Suppressor macrophage treated with lipopolysaccharide for 1 hour (primary cell): ENCODE measurements at places on chromosomes 11 and 22.
A peak's percentile ranks its signal among the peaks of the same experiment; 100 is the strongest.

GRCh38 chr11:20154381-20154780 is 5.9 kb downstream of the DBX1 start:
- DNase-seq: no peak

DNA sequence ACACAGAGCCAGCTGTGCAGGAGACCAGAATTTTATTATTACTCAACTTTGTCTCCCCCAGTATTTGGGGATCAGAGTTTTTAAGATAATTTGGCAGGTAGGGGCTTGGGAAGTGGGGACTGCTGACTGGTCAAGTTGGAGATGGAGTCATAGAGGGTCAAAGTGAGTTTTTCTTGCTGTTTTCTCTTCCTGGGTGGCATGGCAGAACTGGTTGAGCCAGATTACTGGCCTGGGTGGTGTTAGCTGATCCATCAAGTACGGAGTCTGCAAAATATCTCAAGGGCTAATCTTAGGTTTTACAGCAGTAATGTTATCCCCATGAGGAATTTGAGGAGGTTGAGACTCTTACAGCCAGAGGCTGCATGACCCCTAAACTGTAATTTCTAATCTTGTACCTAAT is 153.5 kb downstream of the OR4C45 start:
- no peak for DNase-seq

DNA sequence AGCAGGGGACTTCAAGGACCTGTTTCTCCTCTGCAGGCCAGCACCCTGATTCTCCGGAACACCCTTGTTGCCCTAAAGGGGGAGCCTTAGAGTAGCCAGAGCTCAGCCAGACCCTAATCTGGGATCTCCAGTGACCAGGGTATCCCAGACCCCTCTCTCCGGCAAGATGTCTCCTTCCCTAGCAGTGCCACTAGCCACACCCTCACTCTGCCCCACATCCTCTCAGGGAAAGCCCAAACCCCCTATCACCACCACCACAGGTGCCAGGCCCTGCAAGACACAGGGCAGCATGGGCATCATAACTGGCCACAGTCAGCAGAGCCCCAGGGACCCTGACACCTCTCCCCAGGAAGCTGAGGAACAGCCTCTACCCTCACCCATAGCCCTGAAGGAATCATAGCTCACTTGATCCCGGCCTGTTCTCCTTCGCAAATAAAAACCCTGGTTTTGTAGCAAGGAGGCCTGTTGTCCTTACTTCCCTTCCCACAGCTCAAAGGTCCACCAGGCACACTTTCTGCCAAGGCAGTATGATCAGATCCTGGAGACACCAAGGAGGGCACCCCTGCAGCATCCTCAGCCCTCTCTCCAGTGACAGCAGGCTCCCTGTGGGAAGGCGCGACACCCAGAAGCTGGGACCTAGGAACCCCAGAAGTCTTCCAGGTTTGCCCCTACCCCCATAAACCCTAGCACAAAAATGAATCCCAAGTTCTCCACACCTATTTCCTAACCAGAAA is 4.6 kb downstream of the CFL1 start:
- DNase-seq: no peak

DNA sequence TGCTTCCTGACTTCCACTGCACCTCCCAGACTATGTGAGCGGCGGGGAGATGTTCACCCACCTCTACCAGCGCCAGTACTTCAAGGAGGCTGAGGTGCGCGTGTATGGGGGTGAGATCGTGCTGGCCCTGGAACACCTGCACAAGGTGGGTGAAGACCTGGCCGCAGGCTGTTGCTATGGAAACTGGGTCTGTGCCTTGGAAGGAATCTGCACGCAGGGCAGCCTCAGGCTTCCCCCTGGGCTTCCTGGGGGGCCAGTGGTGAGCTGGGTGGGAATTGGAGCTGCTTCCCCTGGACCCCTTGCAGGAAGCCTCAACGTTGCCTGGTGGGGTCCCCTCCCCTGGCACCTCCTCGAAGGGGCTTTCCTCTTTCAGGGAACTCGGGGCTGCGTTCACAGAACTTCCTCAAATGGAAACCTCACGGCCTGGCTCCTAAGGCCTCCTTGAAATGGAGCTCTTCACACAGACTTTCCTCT is 1.5 kb downstream of the RPS6KA4 start:
- peak; percentile 67 for DNase-seq

- DNase-seq: peak; percentile 43
These were observed 12.2 kb downstream of the MRGPRF start for GRCh38 chr11:69000831-69001242.
